CD14-positive monocyte (primary cell): ENCODE measurements at places on chromosomes 5 and 9. TPM values are rescaled to one million over a fixed set of nuclear protein-coding genes. Genes with fewer than 3 reads are reported as not detected.

- no peaks in the 10 kb centered on the region for H3K27me3 ChIP-seq
- DNase-seq: no peak
- H3K36me3 ChIP-seq: peaks cover 29% of the 10 kb centered on the region
- H3K4me3 ChIP-seq: peak overlapping the region; percentile 86
- H3K27ac ChIP-seq: no peak overlapping the region
These were observed 726 bp upstream of the PSMB7 start for GRCh38 chr9:124415852-124416484.

DNA sequence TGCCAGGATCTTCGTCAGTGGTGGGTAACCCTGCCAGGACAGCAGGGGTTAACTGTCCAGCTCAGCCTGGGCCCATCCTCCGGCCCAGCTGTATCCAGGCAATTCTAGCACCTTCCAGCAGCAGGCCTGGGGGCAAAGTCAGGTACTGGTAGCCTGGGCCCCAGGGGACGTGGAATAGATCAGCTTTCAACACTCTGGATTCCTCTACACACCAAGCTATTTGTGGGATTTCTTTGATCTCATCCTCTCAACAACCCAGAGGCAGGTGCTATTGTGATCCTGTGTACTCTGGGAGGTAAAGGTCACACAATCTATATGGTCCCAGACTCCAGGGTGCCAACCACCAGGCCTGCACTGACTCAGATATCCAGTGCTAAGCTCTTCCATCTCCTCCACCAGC is 8.7 kb upstream of the SPOUT1 start:
- no peak for DNase-seq
- no peaks in the 10 kb centered on the region for H3K36me3 ChIP-seq

DNA sequence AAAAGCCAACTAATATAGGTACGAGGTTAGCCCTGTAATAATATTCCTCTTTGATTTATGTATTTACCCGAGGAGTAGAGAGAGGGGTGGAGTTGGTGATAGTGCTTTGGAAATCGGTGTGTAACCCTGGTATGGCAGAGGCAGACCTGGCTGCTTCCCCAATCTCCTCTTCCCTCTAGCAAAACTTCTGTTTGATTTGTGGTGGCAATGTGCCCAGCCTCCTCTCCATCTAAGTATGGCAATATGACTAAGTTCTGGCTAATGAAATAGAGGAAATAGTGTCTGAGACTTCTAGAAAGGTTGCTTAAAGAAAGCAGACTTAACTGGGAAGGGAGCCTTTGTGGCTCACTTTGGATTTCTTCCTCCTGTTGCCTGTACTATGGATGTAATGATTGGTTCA is 491.1 kb downstream of the ENC1 start:
- no peak overlapping the region for H3K4me3 ChIP-seq
- H3K27me3 ChIP-seq: no peaks in the 10 kb centered on the region
- H3K4me1 ChIP-seq: no peaks in the 10 kb centered on the region
- H3K27ac ChIP-seq: no peak overlapping the region
- no peaks in the 10 kb centered on the region for H3K36me3 ChIP-seq

- no peaks in the 10 kb centered on the region for H3K27me3 ChIP-seq
- DNase-seq: no peak
- no peaks in the 10 kb centered on the region for H3K4me1 ChIP-seq
- no peak overlapping the region for H3K4me3 ChIP-seq
- no peaks in the 10 kb centered on the region for H3K36me3 ChIP-seq
These were observed 53.4 kb upstream of the RARS1 start for GRCh38 chr5:168432903-168433302.

DNA sequence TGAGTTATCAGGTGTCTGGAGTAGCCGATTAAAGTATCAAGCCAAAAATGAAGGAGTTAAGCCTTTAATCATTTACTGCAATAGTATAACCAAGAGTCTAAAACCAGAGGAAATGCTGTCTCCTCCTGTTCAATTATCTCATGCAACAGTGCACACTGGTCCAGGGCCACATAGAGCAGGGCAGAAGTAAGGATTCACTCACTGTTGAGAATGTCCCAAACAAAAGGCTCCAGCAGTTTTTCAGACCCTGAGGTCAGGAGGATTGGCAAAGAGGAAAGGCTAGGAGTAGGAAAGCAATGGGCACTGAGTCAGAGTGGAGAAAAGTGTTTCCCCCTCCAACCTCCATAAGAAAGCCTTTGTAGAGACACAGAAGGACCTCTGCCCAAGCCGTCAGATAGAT is 168.2 kb downstream of the RNF180 start:
- H3K27ac ChIP-seq: no peak overlapping the region
- no peaks in the 10 kb centered on the region for H3K4me1 ChIP-seq
- H3K27me3 ChIP-seq: no peaks in the 10 kb centered on the region
- H3K4me3 ChIP-seq: no peak overlapping the region
- DNase-seq: no peak
- no peaks in the 10 kb centered on the region for H3K36me3 ChIP-seq

DNA sequence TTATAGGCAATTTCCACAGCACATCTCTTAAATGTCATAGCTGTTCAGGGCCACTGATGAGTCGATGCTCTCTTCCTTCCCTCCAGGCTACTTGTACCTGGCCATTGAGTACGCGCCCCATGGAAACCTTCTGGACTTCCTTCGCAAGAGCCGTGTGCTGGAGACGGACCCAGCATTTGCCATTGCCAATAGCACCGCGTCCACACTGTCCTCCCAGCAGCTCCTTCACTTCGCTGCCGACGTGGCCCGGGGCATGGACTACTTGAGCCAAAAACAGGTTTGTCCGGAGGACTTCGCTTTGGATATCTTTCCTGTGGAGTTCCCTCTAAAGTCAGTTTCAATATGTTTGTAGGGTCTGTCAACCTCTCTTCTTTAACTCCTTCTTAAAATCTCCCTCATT is 84.3 kb downstream of the EQTN start:
- H3K4me3 ChIP-seq: no peak overlapping the region
- H3K27me3 ChIP-seq: no peaks in the 10 kb centered on the region
- no peaks in the 10 kb centered on the region for H3K4me1 ChIP-seq
- no peaks in the 10 kb centered on the region for H3K36me3 ChIP-seq
- no peak for DNase-seq

DNA sequence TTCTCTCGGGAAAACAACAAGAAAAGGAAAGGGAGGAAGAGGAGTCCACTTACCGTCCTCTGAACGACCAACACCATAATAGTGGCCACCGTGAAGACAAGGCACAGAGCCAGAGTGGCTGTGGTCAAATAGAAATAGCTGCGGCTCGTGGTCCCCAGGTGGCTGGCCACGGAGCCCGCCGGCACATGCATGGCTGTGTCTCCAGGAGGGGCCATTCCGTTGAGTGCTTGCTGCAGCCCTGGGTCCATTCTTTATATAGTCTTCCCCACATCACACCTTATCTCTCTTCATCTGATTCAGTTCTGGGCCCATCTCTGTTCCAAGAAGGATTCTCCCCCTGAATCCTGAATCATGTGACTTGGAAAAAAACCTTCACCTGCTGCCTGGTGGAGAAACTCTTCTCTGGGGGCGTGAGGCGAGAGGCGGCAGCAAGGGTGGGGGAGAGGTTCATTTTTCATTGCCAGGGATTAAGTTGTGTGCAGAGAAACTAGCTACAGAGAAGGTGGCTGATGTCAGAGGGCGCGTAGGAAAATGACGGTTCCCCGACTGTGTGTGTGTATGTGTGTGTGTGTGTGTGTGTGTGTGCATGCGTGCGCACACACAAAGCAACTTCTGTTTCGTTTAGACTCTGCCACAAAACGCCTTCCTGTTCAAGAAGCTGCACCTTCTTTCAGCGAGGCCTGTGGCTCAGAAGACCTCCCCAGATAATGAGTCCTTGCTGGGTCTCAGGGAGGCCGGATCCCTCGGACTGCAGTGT is at the start of gene TNFSF8:
Gene TNFSF8 (minus strand): TSS at position 536 of the 757 bp plus-strand sequence. CDS start 288 bp downstream, at position 248.
- H3K36me3 ChIP-seq: no peaks in the 10 kb centered on the region
- H3K27me3 ChIP-seq: no peaks in the 10 kb centered on the region
- peaks cover 41% of the 10 kb centered on the region for H3K4me1 ChIP-seq
- DNase-seq: peak; percentile 82
- peak within 1 kb of the TSS; percentile 92 for H3K27ac ChIP-seq

DNA sequence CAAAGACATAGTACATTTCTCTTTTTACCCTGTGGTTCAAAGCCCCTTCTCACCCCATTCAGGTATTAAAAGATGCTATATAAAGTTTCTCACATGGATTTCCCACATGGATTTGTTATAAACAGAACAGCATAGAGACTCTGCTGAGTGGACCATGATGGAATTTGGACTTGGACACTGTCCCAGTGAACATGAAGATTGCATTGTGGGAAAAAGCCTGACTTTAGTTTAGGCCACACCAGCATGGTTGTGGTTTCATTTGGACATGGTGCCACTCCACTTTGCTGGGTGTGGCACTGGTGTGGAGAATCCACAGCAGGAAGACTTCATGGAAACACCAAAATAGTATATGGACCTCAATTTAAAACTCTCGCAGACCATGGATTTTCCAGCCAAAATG is 124.6 kb downstream of the ARHGAP26 start:
- no peak for DNase-seq
- peaks cover 3% of the 10 kb centered on the region for H3K4me1 ChIP-seq
- peaks cover 92% of the 10 kb centered on the region for H3K36me3 ChIP-seq
- no peak overlapping the region for H3K4me3 ChIP-seq

GRCh38 chr9:16683326-16683725 is 187.1 kb downstream of the BNC2 start:
- no peak overlapping the region for H3K4me3 ChIP-seq
- no peaks in the 10 kb centered on the region for H3K27me3 ChIP-seq
- no peak overlapping the region for H3K27ac ChIP-seq
- no peaks in the 10 kb centered on the region for H3K4me1 ChIP-seq
- H3K36me3 ChIP-seq: no peaks in the 10 kb centered on the region
- no peak for DNase-seq

GRCh38 chr9:106769331-106769730 is 93.6 kb upstream of the ZNF462 start:
- no peak overlapping the region for H3K27ac ChIP-seq
- H3K4me1 ChIP-seq: no peaks in the 10 kb centered on the region
- no peaks in the 10 kb centered on the region for H3K27me3 ChIP-seq
- no peak for DNase-seq
- H3K36me3 ChIP-seq: no peaks in the 10 kb centered on the region

DNA sequence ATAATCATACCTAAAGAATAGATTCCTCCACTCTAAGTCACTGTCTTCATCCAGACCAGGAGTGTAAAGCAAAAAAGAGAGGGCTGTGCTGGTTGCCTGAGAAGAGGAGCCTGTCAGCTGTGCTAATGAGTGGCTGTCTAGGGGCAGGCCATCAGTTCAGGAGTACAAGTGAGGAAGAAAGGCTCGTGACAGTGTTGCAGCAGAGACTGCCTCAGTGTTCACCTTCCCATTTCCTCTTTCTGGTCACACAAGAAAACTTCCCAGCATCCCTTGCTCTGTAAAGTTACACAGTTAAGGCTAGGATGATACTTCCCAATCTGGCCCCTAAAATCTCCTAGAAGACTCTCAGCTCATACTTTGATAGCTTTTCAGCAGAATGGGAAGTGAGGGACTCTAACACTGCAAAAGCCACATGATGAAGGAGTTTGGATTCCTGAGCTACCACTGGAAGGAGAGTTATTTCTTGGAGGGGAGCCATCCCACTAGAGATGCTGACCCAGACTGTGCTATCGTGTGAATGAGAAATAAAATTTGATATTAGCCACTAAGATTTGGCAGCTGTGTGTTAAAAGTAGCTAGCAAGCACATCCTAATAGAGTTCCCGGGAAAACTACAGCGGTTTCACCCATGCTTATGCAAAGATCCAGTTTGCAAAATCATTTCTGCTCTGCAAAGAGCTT is 67.1 kb downstream of the ADAMTS12 start:
- H3K4me3 ChIP-seq: no peak overlapping the region
- H3K36me3 ChIP-seq: no peaks in the 10 kb centered on the region
- no peaks in the 10 kb centered on the region for H3K4me1 ChIP-seq
- H3K27me3 ChIP-seq: no peaks in the 10 kb centered on the region
- peak; percentile 67 for DNase-seq
- no peak overlapping the region for H3K27ac ChIP-seq

The SUSD3 gene
- polyA plus RNA-seq: 15.7 TPM

The CDH10 gene
- polyA plus RNA-seq: not detected in 2 replicates

The ADAMTSL2 gene
- polyA plus RNA-seq: 0.08 and 0.09 TPM in 2 replicates

The HSPB3 gene
- polyA plus RNA-seq: not detected
